ENCODE measurements at places on chromosomes 2 and 18.

- H3K4me3 ChIP-seq, result no peak overlapping the region
- no peaks in the 10 kb centered on the region for H3K27me3 ChIP-seq
- no peak overlapping the region for H3K27ac ChIP-seq
- DNase-seq, result no peak
- no peaks in the 10 kb centered on the region for H3K36me3 ChIP-seq
- H3K4me1 ChIP-seq, result no peaks in the 10 kb centered on the region
Measured at GRCh38 chr2:138071720-138072719, 107.7 kb downstream of the HNMT start.

GRCh38 chr18:78105611-78106010 is 856.0 kb downstream of the GALR1 start:
- H3K4me1 ChIP-seq, result no peaks in the 10 kb centered on the region
- no peak overlapping the region for H3K4me3 ChIP-seq
- no peak overlapping the region for H3K27ac ChIP-seq
- no peaks in the 10 kb centered on the region for H3K36me3 ChIP-seq
- DNase-seq, result no peak
- no peaks in the 10 kb centered on the region for H3K27me3 ChIP-seq

GRCh38 chr18:13223311-13224143 is 5.0 kb downstream of the LDLRAD4 start:
- no peak overlapping the region for H3K4me3 ChIP-seq
- H3K27me3 ChIP-seq, result no peaks in the 10 kb centered on the region
- H3K27ac ChIP-seq, result peak overlapping the region; percentile 58
- peaks cover 54% of the 10 kb centered on the region for H3K4me1 ChIP-seq

DNA sequence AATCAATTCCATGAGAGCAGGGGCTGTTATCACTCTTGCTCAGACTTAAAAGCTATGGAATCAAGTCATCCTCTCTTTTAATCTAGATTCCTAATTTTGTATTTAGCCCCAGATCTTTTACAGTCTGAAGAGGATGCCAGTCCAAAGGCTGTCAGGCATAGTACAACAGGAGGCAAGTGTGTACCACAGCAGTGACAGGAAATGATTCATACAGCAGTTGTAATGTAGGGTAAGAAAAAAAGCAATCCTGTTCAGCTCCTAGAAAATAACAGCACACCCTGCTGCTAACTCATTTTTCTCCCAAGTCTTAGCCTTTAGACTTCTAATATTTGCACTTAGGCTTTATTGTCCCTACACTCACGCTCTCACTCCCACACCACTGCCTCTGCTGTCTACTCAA is 127.8 kb upstream of the SYT4 start:
- H3K27ac ChIP-seq, result no peak overlapping the region
- no peaks in the 10 kb centered on the region for H3K27me3 ChIP-seq
- no peaks in the 10 kb centered on the region for H3K36me3 ChIP-seq
- no peak for DNase-seq
- no peak overlapping the region for H3K4me3 ChIP-seq
- no peaks in the 10 kb centered on the region for H3K4me1 ChIP-seq

DNA sequence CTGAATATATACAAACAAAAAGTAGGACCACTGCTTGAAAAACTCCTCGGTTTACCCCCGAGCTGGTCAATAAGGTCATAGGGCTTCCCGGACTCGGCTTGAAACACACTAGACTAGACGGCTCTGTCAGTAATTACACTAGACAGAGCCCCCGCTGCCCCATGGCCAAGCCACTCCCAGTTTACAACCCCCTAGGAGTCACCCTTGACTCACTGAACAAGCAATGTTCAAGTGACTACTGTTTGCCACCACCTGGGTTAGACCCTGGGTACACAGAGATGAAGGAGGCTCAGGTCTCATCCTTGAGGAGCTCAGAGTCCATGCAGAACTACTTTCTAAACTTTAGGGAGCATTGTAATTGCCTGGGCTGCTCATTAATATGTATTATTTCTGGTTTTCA is 13.7 kb upstream of the PRELID3A start:
- no peak for DNase-seq
- no peak overlapping the region for H3K27ac ChIP-seq
- no peak overlapping the region for H3K4me3 ChIP-seq
- no peaks in the 10 kb centered on the region for H3K27me3 ChIP-seq

- H3K27ac ChIP-seq, result no peak overlapping the region
- no peaks in the 10 kb centered on the region for H3K4me1 ChIP-seq
- DNase-seq, result no peak
- H3K4me3 ChIP-seq, result no peak overlapping the region
Measured at GRCh38 chr2:68295516-68295915, 24.2 kb downstream of the CNRIP1 start.

DNA sequence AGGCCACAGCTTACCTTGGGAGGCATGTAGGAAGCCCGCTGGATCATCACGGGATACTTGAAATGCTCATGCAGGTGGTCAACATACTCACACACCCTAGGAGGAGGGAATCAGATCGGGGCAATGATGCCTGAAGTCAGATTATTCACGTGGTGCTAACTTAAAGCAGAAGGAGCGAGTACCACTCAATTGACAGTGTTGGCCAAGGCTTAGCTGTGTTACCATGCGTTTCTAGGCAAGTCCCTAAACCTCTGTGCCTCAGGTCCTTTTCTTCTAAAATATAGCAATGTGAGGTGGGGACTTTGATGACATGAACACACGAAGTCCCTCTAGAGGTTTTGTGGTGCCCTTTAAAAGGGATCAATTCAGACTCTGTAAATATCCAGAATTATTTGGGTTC is 17.9 kb downstream of the TYMS start:
- DNase-seq, result no peak
- no peaks in the 10 kb centered on the region for H3K27me3 ChIP-seq
- peaks cover 20% of the 10 kb centered on the region for H3K36me3 ChIP-seq
- H3K4me1 ChIP-seq, result no peaks in the 10 kb centered on the region
- no peak overlapping the region for H3K4me3 ChIP-seq

DNA sequence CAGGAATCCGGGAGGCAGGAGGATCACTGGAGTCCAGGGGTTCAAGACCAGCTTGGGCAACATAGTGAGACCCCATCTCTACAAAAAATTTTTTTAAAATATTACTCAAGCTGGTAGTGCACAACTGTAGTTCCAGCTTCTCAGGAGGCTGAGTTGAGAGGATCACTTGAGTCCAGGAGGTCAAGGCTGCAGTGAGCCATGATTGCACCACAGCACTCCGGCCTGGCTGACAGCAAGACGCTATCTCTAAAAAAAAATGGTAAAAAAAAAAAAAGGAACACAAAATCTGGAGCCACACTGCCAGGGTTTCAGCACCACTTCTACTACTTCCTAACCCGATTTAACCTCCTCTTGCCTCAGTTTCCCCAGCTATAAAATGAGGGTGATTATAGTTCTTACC is 57.0 kb downstream of the STEAP3 start:
- H3K27me3 ChIP-seq, result no peaks in the 10 kb centered on the region
- H3K27ac ChIP-seq, result no peak overlapping the region
- H3K4me1 ChIP-seq, result peaks cover 6% of the 10 kb centered on the region
- DNase-seq, result no peak

Data from thyroid gland (tissue), 4 donors.